ENCODE measurements at places on chromosomes 11 and 22.

DNA sequence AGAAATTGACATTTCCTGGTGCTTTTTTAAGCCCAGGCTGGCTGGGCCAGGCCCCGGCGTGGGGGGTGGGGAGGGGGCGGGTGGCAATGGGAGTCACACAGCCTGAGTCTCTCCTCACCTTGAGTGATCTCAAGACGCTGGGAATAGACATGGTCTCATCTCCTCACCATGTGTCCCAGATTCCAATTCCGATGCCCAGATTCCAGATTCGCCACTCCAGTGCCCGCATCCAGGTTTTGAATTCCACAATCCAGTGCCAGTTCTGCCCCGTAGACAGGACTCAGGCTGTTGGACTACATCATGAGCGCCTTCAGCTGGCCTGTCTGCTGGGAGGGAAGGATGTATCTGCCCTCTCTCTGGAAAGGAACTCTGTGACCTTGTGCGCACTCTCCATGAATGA, 19.1 kb downstream of the KCNC1 start:
- no peak for DNase-seq

DNA sequence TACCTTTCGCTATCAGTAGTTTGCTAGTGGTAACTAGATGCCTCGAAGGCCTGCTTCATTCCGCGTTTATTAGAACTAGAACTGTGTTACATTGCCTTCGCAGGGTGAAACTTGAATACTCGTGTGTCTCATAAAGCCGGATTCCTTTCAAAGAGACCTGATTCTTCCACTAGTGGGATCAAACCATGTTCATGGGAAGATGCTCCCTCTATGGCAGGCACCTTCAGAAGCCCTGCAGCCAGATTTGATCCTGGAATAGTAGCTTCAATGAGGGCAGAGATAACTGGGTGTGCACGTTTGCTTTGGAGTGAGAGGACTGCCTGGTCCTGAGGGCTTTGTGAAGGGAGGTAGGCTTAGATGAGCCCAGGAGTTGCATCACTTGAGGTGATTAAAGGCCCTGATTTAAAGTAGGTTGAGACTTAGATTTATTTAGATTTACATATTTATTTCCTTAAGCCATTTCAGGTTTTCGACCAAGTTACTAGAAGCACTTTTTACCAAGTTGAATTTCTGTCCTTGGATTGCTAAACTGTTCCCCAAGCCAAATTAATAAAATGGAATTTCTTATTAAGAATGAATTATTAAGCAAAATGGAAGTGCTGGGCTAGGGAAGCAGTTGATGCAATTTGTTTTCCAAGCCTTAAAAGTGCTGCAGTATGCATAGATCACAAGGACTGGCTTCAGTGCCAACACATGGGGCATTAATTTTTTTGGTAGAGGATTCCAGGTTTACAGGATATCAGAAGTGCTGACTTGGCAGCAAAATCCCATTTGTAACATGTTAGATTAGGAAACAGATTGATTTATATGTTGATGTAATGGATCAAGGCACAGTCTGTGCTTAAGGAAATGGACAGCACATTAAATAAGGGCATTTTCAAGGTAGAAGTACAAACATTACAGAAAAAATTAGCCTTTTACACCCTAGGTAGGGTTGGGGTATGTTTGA, 32.9 kb downstream of the APLP2 start:
- DNase-seq, result no peak

- no peak for DNase-seq
Observed at GRCh38 chr22:43277987-43278601, 65.1 kb downstream of the SCUBE1 start.

DNA sequence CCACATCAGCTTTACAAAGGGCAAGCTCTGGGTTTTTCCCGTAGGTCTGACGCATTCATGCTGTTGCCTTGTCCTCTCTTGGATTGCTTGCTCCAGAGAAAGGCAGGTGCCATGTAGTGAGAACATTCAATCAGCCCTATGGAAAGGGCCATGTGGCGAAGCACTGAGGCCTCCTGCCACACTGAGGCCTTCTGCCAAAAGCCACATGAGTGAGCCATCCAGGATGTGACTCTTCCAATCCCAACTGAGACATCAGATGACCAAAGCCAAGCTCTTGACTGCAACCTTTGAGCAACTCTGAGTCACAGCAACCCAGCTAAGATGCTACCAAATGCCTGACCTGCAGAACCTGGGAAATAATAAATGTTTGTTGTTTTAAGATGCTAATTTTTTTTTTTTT, 9.0 kb upstream of the PANX3 start:
- DNase-seq, result no peak

DNA sequence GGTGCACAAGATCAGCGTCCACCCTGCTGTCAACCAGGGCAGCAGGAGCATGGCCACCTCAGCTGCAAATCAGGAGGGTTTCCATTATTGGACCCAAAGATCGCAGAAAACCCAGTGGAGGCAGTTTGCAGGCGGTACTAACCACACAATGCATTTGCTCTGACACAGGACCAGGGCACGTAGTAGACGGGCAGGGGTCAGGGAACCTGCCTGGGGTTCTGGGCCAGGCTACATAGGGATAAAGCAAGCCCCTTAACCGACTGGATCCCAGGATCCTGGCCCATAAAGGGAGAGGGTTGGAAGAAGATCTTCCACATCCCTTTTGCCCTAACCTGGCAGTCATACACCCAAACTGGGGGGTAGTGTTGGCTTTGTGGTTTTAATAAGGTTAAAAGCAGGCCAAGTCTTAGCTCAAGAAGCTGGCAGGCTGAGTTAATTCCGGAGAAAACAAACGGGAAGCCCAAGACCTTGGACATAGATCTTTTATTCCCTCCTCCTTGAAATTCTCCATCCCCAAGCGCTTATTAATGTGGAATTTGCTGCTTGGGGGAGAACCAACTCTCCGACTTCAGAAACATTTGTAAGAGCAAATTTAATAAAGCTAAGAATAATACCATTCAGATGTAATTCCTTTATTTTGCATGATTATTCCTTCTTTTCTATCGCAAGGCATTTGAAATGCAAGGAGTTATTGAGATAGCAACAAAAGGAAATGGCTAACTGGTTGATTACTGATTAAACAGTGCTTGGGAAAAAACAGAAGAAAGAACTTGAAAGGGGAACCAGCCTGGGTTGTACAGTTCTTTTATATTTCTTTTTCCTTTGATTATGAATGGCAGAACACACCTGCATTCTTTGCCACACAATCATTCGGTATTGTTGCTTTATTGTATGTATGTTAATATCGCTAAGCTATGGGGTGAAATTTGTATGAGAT, 6.3 kb upstream of the ARHGAP8 start:
- DNase-seq, result no peak

- DNase-seq, result no peak
Observed at GRCh38 chr11:117564321-117564720, 232.7 kb downstream of the DSCAML1 start.

- DNase-seq, result no peak
Observed at GRCh38 chr22:45964372-45964771, 12.6 kb downstream of the WNT7B start.

DNA sequence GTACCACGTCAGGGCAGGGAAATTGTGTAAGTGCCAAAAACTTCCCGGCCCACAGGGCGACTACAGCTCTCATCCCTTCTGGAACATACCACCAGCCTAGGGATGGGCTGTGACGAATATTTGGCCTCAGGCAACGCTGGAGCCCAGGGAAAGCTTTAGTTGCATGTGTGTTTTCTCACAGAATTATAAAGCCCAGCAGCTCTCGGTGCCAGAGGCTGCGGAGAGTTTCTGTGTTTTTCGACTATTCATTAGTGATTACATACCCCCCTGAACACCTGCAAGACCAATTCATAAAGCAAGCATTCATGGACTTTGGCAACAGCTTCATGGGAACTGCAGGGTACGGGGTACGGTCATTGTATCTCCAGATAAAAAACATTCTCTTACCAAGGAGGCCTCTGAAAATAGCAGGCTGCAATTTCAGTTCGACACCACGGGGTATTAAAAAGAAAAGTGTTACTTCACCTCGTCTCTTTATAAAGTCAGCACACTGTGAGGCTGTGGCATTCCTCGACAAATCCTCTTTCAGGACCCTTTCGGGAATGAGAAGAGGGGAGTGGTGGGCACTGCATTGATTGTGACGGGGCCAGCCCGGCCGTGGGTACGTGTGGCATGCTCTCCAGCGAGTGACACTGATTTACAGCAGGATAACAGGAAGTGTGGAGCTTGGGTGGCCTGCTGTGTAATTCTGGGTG, 243.6 kb upstream of the SORL1-AS1 start:
- DNase-seq, result no peak

DNA sequence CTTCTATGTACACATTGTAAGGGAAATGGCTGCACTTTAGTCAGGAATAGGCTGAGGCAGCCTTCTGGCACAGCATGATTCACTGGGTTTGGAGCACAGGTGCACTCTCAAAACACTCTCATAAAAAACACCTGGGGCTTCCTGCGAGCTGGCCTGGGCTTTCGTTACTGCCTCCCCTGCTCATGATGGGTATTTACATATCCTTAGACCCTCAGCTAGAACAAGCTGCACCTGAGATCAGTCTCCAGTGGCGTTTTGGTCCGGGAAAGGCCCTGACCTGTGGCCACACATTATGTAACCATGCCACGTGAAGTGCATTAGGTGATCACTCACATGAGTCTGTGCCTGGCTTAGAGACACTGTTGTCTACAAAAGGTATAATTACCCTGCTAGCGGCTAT, 321.7 kb downstream of the TMEM135 start:
- DNase-seq, result peak; percentile 61

- no peak for DNase-seq
Observed at GRCh38 chr11:26944866-26945664, 48.8 kb upstream of the FIBIN start.

GRCh38 chr11:13928566-13929251, 33.8 kb upstream of the SPON1 start:
- no peak for DNase-seq

DNA sequence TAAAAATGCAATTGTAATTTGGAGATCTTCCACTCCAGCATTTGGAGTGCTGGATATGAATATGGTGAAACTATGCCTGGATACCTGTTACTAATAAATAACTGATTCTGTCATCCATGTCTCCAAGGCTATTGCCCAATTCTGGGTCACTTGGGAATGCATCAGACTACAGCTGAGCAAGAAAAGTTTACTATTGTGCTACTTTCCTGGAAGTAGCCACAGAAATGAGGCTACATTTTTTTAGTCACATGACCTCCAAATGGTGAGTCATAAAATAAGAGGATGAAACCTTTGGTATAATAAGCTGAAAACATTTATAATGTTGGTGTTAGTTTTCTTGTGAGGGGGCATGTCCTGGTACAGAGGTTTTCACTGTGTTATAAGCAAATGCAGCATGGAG, 44.4 kb downstream of the DCDC1 start:
- DNase-seq, result no peak

- DNase-seq, result no peak
Observed at GRCh38 chr11:1967641-1968225, 20.6 kb downstream of the MRPL23 start.

DNA sequence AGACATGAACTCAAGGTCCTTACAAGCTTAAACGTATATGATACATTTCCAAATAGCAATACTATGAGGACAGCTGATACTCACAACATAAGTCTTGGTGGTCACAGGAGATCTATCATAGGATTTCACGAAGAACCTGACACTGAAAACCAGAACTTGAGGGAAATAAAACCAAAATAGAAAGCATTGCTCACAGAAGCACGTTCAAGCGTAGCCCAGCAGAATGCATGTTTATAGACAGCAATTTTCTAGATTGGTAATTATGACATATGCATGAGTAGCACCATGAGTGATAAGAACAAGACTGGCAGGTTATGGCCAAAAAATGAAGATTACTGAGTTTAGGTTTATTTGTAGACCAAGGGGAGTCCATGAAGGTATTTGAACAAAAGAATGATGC, 243.5 kb downstream of the ETS1 start:
- no peak for DNase-seq

- no peak for DNase-seq
Observed at GRCh38 chr22:25650833-25651232, 86.4 kb downstream of the GRK3 start.

DNA sequence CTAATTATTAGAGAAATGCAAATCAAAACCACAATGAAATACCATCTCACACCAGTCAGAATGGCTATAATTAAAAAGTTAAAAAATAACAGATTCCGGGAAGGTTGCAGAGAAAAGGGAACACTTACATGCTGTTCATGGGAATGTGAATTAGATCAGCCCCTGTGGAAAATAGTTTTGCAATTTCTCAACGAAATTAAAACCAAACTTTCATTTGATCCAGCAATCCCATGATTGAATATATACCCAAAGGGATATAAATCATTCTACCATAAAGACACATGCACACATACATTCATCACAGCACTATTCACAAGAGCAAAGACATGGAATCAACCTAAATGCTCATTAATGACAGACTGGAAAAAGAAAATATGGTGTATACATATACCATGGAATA, 32.5 kb downstream of the NOX4 start:
- no peak for DNase-seq

DNA sequence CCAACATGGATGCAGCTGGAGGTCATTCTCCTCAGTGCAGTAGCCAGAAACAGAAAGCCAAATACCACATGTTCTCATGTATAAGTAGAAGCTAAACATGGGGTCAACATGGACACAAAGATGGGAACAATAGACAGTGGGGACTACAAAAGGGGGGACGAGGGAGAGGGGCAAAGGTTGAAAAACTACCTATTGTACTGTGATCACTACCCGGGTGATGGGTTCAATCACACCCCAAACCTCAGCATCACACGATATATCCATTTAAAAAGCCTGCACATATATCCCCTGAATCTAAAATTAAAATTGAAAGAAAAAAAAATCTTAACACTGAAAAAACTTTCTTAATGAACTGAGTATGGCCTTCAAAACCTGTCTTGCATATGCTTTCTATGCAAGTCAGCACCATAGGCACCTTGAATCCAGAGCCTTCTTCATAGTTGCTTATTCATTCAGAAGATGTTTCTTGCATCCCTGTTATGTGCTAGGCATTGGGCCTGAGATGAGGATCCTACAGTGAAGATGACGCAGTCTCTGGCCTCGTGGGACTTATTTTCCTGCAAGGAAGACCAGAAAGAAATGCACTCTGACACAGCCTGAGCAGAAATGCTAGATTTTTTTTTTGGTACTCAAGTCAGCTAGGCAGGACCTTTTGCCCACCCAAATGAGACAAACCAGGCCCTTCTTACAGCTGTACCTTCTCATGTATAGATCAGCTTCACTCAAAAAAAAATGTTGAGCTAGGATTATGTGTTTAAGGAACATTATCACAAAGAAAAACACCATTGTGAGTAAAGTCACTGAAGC, 21.0 kb downstream of the NNMT start:
- DNase-seq, result no peak

DNA sequence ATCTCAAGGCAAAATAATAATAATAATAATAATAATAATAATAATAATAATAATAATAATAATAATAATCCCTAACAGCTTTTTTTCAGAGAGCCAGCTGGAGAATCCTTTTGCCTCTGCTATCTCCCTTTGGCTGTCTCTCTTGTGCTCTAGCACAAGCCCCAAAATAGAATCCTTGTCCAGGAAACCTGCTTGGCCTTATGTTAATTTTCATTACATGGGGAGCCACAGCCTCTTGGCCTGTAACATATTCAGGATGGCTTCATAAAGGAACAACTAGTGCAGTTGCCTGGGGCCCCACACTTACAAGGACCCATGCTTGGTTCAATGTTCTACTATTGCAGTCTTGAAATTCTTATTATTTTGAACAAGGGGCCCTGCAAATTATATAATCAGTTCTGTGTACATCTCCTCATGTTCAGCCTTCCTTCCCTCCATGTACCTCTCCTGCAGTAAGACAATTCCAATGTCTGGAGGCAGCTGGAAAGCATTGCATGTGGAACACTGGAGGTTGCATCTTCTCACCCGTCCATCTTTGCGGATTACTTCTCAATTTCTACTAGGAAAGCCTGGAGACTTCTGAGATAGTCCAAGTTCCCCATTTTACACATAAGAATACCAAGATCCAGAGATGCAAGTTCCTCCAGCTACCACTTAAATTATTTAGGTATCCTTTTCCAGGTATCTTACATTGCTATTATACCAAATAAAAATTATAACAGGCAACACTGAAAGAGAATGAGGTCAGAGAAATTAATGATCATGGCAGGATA, 37.8 kb upstream of the SORL1 start:
- DNase-seq, result no peak
